Activated CD8-positive, alpha-beta memory T cell treated with anti-CD3 and anti-CD28 coated beads for 4 hours (primary cell): ENCODE measurements at places on chromosomes 13 and 19.

- no peak for DNase-seq
These were observed 32.2 kb downstream of the TMEM161A start for GRCh38 chr19:19106056-19106551.

GRCh38 chr13:96792736-96793403 lies 201.4 kb downstream of the OXGR1 start:
- DNase-seq: no peak

DNA sequence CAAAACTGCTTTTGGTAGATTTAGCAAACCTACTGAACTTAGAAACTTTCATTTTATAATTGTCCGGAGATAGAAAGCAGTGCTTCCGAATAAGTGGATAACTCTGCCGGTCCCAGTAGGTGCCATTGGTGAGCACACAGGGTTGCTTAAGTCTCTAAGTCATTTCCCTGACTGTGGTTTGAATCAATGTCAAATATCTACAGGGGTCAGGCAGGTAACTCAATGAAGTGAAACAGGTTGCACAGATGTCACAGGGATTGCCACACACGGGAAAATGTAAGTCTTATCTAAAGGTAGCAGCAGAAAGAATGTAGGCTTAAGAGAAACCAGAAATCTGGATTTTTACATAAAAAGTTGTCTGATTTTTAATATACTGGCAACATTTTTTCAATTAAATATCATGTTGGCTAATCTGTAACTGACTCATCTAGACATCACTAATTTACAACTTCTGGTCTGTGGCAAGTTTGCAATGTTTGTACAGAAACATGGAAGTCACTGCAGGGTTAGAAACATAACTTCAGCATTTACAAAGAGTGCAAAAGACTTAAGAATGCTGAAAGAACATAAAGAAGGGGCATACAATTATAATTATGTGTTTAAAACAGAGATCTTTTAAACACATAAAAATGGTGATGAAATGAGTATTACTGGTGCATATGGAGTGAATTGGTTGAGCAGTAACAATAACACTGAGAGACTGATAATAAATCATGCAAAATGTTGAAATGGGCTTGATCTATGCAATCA lies 14.3 kb upstream of the LRRC63 start:
- no peak for DNase-seq

DNA sequence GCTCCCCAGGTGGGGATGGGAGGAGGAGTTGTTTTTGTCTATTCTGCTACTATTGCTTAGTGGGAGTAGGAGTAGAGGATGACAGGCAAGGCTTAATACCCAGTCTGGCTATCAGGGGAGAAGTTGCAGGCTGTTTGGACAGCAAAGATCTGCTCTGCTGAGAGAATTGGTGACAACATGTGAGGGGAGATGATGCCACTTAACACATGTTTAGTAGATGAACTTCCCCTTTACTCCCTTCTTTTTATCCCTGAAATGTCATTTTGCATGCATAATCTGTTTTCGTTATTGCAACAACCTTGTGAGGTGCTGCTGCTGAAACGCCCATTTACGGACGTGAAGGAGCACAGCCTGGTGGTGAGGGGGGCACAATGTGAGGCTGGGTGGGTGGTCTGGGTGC lies 3.0 kb upstream of the CYP4F12 start:
- no peak for DNase-seq

DNA sequence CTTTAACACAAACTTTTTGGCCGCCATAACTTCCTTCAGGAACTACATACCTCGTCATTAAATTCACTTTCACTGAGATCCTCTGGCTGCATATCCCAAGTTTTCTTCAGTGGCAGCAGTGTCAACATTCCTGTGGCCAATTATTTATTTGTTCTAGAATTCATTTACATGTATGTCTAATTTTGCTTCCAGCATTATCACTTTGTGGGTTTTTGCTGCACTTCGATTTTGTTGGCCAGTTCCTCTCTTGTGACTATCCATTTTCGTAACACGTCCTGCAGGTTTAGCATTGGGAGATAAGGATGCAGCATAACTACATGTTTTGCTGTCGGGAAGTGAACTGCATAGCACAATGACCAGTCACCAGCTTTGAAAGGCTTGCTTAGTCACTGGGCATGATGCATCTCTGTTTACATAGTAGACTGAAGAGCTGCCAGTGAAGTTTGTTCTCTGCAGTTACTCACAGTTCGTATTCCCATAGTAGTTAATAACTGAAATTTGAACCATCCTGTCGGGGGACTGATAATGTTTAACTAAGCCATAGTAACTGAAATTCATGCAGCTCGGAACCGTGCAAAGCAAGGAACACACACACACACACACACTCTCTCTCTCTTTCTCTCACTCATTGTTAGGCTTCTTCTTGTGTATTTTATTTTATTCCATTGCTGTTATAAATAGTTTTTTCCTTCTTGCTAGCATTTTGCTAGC lies 28.3 kb downstream of the ZNF507 start:
- DNase-seq: no peak

- no peak for DNase-seq
These were observed 68.1 kb upstream of the SLC10A2 start for GRCh38 chr13:103134271-103134670.

GRCh38 chr13:107216046-107216755 lies 648.3 kb upstream of the ARGLU1 start:
- no peak for DNase-seq

DNA sequence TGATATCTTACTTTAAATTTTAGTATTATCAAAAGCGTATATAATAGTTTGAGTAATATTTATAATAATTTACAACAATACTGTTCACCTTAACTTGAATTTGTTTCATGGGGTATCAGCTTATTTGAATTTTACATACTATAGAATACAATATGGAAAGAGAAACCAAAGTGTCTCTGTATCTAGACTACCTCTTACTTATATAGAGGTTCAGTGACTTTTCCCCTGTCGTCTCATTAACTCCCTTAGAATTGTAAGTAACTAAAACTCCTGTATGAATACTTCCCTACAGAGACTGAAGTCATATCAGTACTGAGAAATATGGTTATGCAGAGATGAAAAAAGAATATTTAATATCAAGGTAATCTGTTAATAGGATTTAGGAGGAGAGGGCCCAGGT lies 26.8 kb downstream of the COG6 start:
- no peak for DNase-seq

DNA sequence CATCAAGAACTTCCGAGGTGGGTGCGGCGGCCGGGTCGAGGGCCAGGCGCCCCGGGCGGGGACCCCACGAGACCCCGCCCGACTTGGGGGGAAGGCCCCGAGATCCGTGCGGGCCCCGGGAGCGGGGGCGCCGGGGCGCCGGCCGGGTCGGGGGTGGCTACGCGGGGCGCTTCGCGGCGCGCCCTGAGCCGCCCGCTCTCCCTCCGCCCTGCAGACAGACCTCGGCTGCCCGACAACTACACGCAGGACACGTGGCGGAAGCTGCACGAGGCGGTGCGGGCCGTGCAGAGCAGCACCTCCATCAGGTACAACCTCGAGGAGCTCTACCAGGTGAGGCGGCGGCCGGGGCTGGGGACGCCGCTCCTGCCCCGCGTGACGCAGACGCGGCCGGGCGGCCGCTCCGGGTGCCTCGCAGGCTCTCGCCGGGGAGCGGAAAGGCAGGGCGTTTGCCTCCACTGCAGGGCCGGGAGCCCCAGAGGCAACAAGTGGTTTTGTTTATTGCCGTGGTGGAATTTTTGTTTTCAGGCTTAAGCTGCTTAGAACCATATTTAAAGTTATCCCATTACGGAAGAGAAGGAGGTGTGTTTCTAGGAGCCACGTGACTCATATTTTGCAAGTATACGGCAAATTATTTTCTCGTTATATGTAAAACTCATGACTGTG lies 477 bp downstream of the CUL4A start:
- DNase-seq: peak; percentile 35

- no peak for DNase-seq
These were observed 534.1 kb downstream of the PCDH17 start for GRCh38 chr13:58165617-58166016.

- DNase-seq: no peak
These were observed 3.5 kb upstream of the CD320 start for GRCh38 chr19:8311461-8312260.

- DNase-seq: no peak
These were observed 5.7 kb upstream of the DIAPH3 start for GRCh38 chr13:60169239-60170031.

- no peak for DNase-seq
These were observed 155.5 kb downstream of the FGF9 start for GRCh38 chr13:21826214-21827015.

- DNase-seq: no peak
These were observed 640.8 kb downstream of the EFNB2 start for GRCh38 chr13:105894697-105895096.

DNA sequence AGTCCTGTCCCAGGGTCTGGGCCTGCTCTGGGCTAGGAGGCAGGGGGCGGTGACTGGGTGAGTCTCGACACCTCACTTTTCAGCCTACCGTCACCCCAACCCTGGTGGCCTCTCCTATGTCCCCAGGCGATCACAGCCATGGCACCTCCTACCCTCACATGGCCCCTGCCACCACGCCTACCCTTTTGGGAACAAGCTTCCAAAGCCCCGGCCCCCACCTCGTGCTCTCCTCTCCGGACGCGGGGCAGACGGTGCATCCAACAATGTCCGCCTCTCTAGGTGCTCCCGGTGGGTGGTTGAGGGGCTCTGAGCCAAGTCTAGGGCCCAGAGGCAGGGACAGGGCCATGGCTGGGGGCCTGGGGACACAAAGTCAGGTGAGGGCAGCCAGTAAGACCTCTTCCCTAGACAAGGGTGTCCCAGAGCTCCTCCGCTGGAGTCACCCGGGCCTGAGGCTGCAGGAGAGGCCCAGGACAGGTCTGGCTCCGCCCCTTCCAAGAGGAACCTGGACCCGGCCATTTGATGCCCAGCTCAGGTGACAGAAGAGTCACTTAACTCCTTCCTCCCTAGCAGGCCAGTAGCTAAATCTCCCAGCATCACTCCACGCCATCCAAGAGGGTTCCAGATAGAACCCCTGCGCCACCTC lies at the start of gene SYNE4:
Gene SYNE4, minus strand, starts transcription at position 478 of the 643 bp plus-strand sequence. Its CDS starts 132 bp downstream, at position 346.
- no peak for DNase-seq

DNA sequence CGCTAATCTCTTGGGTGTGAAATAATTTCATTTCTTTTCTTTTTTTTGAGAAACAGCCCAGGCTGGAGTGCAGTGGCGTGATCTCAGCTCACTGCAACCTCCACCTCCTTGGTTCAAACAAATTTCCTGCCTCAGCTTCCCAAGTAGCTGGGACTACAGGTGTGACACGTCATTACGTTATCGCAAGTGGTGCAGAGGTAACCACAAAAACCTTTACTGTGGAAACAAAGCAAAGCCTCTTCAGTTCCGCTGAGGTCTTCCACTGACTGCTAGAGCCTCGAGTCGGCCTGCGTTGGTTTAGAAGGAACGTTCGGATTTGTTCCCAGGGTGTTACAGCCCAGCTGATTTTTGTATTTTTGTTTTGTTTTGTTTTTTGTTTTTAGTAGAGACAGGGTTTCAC lies 2.0 kb upstream of the ZNF784 start:
- DNase-seq: no peak

DNA sequence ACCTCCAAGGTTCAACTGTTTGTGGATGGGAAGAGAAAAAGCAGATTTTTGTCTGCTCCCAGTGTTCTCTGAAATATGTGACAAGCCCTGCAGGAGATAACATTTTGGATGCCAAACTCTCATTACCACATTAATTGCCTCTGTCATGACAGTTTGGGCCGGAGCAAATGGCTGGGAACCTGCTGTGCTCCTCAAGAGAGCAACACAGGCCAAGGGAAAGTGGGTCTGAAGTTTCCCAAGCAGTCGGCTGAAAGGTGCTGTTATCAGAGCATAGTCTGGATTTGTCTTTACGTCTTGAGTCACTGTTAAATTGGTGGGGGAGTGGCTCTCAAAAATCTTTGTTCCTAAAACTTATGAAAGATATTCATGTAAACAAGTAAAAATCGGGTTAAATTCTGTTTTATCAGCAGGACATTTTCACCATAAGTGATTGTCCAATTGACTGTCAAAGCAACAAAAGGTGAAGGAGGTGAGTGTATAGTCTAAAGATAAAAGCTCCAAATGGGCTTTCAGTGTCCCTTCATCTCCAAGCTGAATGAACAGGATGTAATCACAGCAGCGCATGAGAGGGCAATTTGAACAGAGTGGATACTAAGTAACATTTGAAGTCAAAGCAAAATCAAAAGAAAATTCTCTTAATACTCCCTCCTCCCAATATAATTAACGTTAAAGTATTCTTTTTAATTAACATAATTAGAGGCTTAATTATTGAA lies 844.8 kb downstream of the PCDH17 start:
- DNase-seq: no peak

DNA sequence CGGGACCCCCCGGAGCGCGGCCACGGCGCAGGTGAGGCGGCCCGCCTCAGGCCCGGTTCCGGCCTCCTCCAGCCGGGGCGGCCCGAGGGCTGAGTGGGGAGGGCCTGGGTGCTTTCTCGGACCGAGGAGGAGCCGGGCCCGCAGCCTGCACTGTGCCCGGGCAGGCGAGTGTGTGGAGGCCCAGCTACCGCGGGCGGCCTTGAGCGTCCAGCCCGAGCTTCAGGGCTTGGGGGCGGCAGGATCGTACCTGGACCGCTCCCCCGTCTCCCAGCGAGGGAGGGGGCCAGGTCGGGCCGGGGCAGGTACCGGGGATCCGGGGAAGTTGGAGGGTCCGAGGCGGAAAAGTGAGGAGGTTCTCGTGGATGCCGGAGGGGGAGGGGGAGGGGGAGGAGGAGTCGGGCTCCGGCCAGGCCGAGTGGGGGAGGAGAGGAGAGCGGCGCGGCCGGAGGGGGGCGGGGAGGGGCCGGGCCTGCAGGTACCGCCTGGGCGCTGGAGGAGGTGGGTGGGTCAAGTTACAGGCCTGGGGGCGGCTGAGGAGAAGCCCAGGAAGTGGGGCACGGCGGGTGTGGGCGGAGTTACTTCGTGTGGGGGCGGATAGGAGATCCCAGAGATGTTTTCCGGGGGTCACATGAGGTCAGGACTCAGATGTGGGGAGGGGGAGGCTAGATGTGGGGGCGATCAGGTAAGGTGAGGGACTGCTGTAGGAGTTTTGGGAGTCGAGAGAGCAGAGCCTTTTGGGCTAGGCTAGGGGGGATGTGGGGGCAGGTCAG lies 545 bp downstream of the NACC1 start:
- DNase-seq: no peak

DNA sequence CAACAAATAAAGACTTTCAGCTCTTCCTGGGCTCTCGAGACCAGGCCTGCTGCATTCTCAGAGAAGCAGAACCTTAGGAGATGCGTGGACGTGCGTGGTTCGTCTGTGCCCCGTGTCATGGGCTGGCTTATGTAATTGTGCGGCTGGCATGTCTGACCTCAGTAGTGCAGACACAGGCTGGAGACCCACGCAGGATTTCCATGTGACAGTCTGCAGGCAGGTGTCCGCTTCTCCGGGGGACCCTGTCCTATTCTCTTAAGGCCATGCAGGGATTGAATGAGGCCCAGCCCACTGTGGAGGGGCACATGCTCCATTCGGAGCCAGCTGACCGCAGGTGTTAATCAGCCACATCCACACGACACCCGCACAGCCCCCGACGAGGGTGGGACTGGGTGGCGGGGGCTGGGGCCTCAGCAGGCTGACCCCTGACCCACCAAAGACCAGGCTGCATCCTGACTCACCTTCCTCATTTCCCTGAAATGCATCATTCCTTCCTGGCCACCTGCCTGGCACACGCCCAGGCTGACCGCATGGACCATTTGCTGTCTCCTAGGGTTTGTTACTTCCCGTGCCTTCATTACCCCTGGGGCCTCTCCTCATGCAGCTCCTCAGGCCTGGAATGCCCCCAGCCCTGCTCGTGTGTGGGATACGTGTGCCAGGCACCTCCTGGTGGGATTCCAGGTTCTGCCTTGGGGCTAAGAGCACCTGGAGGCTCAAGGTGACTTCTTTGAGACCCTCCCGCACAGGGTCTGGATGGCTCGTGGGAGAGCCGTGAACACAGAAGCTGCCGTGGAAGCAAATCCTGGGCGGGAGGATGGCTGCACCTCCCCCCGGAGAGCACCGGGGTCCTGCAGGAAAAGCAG lies 10.7 kb upstream of the MCF2L start:
- no peak for DNase-seq
